Activated CD8-positive, alpha-beta T cell treated with anti-CD3 and anti-CD28 coated beads, Interleukin-2, amount 10 ng/mL, durations not matched to agents 7 days and 5 days (primary cell): ENCODE measurements at places on chromosomes 3 and 15. TPM values are rescaled to one million over a fixed set of nuclear protein-coding genes. Genes with fewer than 3 reads are reported as not detected.

The EDC3 gene
- total RNA-seq = 40.4 TPM

The THPO gene
- total RNA-seq = not detected

The IP6K2 gene
- total RNA-seq = 49.6 TPM

The ROPN1B gene
- total RNA-seq = not detected

The OIP5 gene
- 22.8 TPM for total RNA-seq

The SLC2A2 gene
- not detected for total RNA-seq

The DTWD1 gene
- total RNA-seq = 18.0 TPM

The PLSCR4 gene
- total RNA-seq = 0.31 TPM

The MORC1 gene
- total RNA-seq = not detected

The MED12L gene
- total RNA-seq = 0.79 TPM

The COPS2 gene
- 56.8 TPM for total RNA-seq

The FHIT gene
- total RNA-seq = 4.8 TPM

The SHC4 gene
- 0.66 TPM for total RNA-seq

The CYP1A1 gene
- total RNA-seq = 4.7 TPM

The HYAL2 gene
- total RNA-seq = 6.8 TPM

The SOX2 gene
- not detected for total RNA-seq

The SERINC4 gene
- 0.21 TPM for total RNA-seq
